Immature natural killer cell (primary cell): ENCODE measurements at places on chromosomes 5 and 9. TPM values are rescaled to one million over a fixed set of nuclear protein-coding genes. Genes with fewer than 3 reads are reported as not detected.

Gene ADAMTS12
- not detected for polyA plus RNA-seq

Gene NTNG2
- 0.62 TPM for polyA plus RNA-seq

Gene GPR151
- not detected for polyA plus RNA-seq

Gene RASEF
- polyA plus RNA-seq, result not detected

Gene LHX6
- not detected for polyA plus RNA-seq

GRCh38 chr5:96433066-96433447 is at the start of gene PCSK1:
Gene PCSK1, minus strand, starts transcription at chr5:96433248. Its CDS starts 206 bp downstream, at chr5:96433042.
- DNase-seq, result no peak

GRCh38 chr9:134658378-134658955 is 16.9 kb downstream of the COL5A1 start:
- DNase-seq, result no peak

DNA sequence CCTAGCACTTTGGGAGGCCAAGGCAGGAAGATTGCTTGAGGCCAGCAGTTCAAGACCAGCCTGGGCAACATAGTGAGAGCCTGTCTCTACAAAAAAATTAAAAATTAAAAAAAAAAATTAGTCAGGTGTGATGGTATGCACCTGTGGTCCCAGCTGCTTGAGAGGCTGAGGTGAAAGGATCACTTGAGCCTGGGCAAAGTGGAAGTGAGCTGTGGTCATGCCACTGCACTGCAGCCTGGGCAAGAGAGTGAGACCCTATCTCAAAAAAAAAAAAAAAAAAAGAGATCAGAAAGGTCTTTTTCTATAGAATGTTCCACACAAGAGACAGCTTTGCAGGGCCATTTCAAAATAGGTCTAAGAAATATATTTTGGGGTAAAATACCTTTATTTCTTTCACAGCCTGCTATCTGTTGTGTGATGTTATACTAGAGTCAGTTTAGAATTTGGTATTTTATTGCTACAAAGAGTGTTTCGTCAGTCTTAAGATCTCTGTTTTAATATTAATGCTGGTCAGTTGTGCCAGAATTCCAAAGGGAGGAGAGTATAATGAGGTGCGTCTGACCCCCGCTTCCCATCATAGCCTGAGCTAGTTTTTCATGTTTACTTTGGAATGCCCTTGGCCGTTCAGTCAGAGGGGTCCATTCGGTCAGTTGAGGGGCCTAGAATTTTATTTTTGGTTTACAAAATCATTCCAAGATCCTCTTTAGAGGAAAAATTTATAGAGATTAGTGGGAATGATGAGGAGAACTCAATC is 9.4 kb downstream of the LNPEP start:
- DNase-seq, result no peak

GRCh38 chr5:148729182-148729581 is 74.9 kb upstream of the HTR4 start:
- no peak for DNase-seq

DNA sequence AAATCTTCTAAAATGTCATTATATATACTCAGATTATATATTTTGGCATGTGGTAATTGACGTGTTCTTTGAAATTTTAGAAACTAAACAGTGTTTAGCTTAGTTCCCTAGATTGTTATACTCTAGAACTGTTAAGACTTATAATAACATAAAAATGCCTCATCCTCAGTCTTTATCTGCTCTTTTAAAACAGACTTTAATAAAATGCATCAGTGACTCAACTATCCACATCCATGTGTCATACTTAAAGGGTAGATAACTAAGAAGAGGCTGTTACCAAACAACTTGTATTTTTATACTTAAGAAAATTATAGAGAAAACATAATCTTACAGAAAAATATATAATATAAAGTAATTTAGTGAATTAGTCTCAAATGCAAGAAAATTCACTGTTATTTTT is 15.2 kb downstream of the NFIL3 start:
- DNase-seq, result no peak

DNA sequence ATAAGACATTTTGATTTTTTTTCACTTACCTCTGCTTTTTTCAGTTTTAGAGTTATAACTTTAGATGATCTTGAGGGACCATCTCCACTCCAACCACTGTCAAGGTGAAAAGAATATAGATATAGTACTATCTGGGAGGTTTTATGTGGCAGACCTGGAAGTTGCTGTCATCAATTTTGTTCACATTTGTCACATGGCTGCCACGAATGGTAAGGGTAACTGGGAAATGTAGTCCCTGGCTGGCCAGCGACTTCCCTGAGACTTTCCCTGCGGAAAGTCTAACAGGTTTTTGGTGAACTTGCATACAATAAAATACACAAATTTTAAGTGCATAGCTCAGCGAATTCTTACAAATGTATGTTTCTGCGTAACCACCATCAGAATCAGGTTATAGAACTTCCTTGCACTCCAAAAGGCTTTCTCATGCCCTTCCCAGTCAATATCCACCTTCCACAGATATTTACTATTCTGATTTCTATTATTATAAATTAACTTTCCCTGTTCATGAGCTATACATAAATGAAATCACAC is 121.5 kb downstream of the MAT2B start:
- DNase-seq, result no peak

DNA sequence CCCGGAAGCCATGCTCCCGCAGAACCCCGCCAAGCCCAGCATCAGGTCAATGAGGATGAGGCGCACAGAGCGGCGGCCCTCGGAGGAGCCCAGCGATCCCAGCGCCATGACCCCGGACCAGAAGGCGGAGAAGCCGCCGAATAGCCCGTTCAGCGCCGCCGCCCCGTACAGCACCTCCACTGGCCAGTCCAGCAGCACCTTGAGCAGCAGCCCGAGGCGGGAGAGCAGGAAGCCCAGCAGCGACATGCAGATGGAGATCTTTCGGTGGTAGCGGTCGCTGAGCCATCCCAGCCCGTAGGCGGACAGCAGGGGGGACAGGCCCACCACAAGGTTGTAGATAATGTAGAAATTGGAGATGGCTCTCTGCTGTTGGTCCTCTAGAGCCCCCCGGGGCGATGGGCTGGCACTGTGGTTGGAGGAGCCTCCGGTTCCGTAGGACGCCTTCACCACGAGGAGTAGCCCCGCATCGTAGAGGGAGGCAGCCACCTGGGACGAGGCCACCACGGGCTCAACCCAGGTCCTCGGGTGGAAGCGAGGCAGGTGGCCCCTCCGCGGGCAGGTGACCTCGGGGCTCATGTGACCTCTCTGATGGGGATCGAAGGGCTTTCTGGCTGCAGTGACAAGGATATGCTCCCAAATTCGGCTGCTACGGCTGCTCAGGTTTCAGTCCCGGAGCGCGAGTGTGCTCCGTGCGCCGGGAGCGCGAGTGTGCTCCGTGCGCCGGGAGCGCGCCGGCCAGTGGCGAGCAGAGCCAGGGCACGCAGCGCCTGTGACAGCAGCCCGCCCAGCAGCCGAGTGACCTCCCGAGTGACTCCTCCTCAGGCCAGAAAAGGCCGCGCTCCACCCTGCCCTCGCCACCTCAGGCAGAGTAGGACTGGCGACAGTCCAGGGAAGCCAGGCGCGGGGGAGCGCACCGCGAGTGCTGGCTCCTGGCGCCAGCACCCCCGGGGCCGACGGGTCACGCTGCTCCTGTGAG is at the start of gene SLC46A2:
TSS of gene SLC46A2 (minus strand) at position 771 of the 976 bp plus-strand sequence. CDS start at position 576, 195 bp downstream.
- no peak for DNase-seq

- no peak for DNase-seq
Observed at GRCh38 chr5:14726066-14726838, 61.7 kb downstream of the OTULIN start.

DNA sequence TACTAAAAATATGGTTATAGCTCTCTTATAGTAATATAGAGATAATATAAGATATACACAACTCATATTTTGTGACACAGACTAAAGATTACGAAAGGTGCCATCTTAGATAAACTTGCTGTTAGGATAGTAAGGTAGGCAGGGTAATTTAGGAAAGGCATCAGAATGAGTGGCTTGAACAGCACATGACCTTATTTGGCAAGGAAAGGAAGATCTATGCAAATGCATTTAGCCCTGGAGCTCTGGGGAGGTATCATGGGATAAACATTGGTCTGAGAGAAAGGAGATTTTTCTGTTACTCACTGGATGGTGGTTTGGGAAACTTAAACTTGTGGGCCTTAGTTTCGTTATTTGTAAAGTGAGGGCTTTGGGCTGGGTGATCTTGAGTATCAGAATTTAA is 65.8 kb downstream of the KCTD16 start:
- DNase-seq, result no peak

DNA sequence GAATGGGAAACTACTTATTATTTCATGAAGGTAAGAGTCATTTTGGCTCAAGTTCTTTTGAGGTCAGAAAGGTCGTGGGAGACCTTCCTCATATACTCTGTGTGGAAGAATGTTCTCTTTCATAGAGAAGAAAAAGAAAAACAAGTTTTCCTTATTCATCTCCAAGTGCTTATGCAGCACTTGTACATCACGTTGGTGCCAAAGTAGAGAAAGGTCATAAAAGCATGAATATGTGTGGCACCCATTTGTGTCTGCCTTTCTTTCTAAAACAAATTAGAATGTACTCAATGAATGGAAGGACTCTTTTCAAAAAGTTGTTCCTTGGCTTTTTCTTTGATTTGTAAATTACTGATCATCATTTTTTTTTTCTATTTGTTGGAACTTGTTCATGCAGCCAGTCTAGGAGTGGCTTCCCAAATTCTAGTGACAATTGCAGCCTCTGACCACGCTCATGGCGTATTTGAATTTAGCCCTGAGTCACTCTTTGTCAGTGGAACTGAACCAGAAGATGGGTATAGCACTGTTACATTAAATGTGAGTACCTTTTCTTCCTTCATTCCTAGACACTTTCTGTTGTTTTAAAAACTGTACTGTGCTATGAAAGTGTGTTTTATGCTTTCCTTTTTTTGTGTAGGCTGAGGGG is 122.4 kb downstream of the ADGRV1 start:
- no peak for DNase-seq

DNA sequence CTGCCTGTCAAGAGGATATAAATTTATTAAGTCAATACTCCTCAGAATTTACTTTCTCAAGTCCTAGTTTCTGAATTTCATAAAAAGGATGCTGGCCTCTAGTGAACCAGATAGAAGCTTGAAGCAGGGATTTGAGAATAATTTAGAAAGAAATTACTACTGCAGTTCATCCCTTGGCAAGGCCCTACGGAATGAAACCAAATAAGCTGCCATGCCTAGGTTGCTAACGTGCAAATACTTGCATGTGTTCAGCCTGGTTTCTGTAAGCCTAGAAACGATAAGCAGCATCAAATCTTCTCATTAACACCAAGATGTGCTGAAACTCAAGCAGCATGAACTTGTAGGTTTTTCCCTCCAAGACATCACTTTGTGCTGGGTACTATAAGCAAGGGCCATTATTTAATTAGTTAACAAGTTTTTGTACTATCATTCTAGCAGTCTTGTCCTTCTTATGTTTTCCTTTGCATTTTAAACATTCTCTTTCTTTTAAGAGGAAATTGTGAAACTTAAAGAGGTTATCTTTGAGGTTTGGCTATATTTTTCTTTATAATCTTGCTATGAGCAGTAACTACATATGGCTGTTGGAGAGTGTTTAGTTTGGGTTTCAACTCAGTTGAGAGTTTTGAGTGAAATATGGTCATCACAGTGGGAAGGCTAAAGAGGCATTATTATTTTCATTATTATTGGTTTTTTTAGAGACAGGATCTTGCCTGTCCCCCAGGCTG is 71.8 kb downstream of the ADAMTSL1 start:
- DNase-seq, result no peak

DNA sequence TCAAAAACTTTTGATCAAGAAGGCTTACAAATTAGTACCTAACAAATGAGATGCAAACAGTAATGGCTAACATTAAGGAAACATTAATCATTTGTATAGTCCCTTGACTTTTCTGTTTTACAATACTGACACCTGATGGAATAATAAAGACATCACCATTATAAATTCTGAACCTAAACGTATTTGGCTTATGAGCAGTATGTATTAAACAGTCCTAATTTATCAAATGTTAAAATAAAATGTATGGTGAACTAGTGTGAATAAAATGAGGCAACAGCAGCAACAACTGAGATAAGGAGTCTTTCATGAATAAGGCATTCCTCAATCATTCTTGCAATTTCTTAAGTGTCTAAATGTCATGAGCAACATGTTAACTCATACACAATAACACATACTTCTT is 6.0 kb downstream of the PUM3 start:
- no peak for DNase-seq
